Heart left ventricle (tissue), 16 donors: ENCODE measurements at places on chromosomes 1 and 21. TPM values are rescaled to one million over a fixed set of nuclear protein-coding genes. Genes with fewer than 3 reads are reported as not detected.

The CELA3A gene
- total RNA-seq = not detected

The HRNR gene
- not detected for total RNA-seq

The RNU1-3 gene
- not detected for total RNA-seq

The ARID4B gene
- 13.6 TPM for total RNA-seq

The CAMTA1 gene
- 143 TPM for total RNA-seq

The SPRR2G gene
- total RNA-seq = not detected

The CLCA4 gene
- not detected for total RNA-seq

The SLFNL1 gene
- total RNA-seq = 0.08 TPM

The PLPPR4 gene
- 0.20 TPM for total RNA-seq

The TRNP1 gene
- total RNA-seq = 21.2 TPM

GRCh38 chr1:48876330-48876785, 99.7 kb upstream of the BEND5 start:
- DNase-seq = no peak

DNA sequence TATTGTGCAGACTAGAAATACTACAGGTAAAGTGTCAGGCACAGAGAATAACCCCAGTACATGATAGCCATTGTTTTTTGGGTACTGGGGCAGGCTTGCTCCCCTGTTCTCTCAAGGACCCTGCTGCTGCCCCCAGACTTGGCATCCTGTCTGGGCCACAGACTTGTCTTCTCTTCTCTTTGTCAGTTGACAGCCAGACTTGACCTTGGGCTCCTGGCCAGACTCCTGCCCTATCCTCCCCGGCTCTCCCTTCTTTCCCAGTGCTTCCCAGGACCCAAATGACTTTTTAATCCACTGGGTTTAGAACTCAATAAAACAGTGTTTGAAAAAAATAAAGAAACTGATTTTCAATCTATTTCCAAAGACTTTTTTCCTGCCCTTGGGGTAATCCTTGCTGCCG, 43.2 kb downstream of the ZSCAN20 start:
- peak; percentile 52 for DNase-seq

DNA sequence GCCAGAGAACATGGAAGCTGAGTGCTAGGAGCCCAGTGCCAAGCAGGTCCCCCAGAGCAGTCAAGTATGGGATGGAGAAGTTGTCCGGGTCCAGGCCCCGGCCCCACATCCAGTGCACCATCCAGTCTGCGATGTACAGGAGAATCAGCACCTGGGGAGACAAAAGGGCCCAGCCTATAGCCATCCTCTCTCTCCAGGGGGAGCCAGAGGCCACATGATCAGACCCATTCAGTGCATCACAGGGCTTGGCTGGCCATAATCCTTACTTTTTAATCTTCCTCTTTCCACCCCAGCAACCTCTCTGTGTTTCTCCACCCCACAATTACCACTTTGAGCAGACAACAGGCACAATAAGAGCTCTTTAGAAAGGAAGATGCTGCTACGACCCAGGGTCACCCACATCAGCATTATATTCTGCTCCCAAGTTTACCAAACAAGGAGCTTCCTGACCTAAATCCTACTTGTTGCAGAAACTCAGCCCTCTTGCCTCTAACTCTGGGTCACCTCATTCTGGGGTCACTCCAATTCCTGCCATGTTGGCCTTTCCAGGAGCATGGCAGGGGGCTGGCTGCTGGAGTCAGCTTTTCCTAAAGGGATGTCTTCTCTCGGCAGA, 16.4 kb upstream of the RAB29 start:
- DNase-seq = peak; percentile 61

- no peak for DNase-seq
Measured at GRCh38 chr1:30063621-30064280, 659.6 kb downstream of the MATN1 start.

- DNase-seq = no peak
Measured at GRCh38 chr1:116492358-116492811, 78.4 kb downstream of the CD58 start.

- DNase-seq = peak; percentile 11
Measured at GRCh38 chr1:2344121-2344681, 47.2 kb downstream of the MORN1 start.

DNA sequence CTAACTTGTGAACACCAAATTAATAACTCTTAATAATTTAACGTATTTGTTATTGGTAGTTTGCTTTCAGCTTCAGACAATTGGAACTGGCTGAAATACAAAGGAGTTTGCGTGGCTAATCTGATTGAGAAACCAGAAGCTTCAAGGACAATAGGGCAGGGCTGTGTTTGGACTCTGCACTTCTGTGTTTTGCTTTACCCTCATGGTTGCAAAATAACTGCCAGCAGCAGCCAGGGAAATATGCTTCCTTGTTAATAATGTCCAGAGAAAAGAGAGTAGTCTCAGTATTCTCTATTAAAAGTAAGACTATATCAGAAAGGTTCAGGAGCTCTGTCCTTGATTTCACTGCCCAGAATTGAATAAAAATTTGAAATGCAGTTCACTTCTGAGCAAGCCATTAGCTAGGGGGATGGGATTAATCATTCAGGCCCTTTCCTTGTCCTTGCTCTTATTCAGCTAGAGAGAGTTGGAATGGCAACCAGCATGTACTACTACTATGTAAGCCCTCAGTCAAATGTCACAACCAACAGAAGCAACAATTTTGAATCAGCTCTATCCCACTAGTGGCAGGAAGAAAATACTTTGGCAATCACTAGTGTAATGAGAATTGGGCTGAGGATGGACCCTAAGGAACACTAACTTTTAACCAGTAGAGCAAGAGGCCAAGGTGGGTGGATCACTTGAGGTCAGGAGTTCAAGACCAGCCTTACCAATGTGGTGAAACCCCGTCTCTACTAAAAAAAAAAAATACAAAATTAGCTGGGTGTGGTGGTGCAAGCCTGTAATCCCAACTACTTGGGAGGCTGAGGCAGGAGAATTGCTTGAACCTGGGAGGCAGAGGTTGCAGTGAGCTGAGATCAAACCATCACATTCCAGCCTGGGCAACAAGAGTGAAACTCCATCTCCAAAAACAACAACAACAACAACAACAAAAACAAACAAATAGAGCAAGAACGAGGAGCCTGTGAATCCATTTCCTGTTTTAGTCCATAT, 76.8 kb downstream of the POU2F1 start:
- DNase-seq = no peak

GRCh38 chr1:158248118-158248517, 6.1 kb upstream of the CD1A start:
- no peak for DNase-seq

DNA sequence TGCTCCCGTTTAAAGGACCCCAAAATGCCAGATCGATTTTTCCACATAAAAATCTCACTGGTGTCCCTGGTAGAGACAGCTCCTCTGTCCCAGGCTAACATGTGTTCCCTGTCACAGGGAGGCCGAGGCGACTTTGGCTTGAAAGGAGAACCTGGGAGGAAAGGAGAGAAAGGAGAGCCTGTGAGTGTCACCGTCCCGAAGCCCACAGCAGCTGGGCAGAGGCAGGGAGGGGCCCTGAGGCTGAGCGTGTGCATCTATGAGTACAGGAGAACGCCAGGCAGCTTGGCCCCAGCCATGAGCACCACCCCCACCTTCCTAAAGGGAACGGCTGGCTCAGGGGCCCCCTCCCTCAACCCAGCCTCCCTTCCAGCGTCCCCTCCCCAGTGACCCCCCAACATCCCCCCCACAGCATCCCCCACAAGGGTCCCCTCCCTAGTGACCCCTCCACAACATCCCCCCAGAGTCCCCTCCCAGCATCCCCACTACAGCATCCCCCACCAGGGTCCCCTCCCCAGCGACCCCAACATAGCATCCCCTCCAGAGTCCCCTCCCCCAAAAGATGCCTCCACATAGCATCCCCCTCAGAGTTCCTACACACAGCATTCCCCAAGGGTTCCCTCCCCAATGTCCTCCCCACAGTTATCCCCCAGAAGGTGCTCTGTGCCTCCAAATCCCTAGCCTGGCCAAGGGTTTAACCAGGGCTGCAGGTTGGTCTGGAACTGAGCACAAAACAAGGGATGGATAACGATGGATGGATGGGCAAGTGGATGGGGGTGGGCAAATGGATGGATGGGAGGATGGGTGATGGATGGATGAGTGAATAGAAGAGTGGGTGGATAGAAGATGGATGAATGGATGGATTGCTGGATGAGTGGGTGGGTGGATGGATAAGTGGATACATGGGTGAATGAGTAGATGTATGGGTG, 25.1 kb downstream of the COL6A2 start:
- peak; percentile 13 for DNase-seq

DNA sequence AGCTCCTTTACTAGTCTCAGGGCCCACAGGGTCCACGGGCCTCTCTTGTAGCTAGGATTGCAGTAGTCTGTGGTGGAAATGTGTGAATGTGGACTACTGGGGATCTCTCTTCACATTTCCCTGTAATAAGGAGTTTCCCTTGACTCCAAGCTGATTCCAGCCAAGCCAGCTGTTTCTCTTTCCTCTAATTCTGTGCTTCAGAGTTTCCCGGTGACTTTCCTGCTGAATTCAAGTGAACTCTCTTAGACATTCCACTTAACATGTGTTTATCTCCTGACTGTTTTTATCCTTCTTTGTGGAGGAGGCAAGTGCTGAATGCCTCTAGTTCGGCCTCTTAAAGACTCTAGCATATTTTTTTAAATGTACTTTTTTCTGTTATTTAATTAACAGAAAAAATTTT, 354.0 kb upstream of the RGS18 start:
- no peak for DNase-seq

DNA sequence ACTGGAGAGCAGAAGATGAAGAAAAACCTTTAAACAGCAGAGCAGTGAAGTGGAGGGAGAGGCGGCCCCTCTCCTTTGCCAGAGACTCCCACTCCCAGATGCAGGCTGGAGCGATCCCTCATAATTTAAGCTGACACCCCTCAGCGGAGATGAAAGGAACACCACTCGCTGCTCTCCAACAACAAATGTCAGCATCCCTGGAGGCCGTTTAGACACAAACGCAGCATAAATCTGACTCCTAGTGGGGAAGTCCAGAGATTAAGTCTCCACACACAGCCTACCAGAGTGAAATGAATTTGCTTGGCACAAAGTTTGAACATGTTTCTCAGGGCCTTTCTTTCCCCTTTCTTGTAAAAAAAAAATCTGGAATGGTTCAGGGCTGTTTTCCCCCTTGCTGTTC, 137.8 kb downstream of the LMX1A start:
- no peak for DNase-seq

DNA sequence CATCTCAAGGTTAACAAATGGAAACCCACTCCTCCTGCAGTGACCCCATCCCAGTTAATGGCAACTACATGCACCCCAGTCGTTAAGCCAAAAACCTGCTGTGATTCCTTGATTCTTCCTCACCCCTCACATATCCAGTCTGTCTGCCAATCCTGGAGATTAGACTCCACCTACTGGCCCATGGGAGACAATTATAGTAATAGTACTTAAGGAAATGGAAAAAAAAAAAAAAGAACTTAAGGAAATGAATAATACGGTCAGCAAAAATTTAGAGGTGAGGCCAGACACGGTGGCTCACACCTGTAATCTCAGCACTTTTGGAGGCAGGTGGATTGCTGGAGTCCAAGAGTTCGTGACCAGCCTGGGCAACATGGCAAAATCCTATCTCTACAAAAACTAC, 7.0 kb downstream of the NOL9 start:
- peak; percentile 3 for DNase-seq

GRCh38 chr21:38325731-38326420, 69.1 kb downstream of the KCNJ15 start:
- no peak for DNase-seq
